ENCODE measurements at places on chromosomes 3 and 15.

DNA sequence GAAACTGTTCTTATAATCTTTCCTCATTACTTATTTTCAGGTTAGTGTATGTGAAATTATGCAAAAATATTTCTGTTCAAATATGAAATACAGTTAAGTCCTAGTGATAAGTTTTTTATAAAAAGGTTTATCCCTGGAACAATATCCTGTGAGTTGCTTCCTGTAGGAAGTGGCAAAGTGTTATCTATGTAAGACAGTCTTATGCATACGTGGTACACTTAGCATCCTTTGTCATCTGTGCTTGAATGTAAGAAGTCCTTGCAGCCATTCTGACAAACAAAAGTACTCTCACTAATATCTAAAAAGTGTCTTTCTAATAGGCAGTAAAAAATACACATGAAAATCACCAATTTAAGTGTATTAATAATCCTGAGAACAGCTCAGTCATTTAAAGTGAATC lies 372.5 kb upstream of the BCHE start:
- no peak for DNase-seq

- no peak for DNase-seq
These were observed 64.5 kb downstream of the CGNL1 start for GRCh38 chr15:57440799-57441198.

DNA sequence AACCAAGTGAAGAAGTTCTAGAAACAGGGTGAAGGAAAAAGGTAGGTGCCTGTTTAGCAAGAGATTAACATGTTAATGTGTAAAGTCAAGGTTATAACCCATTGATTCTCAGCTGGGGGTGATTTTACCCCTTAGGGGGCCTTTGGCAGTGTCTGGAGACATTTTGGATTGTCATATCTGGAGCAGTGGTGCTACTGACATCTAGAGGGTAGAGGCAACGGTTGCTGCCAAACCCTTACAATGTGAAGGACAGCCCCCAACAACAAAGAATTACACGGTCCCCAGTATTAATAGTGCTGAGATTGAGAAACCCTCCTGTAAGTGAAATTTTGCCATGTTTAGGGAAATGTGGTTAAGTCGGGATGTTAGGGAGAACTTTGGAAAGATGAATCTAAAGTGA lies 74.7 kb downstream of the CRYBG3 start:
- DNase-seq = no peak

GRCh38 chr3:54710954-54711353 lies 216.9 kb downstream of the LRTM1 start:
- DNase-seq = no peak

- no peak for DNase-seq
These were observed 25.4 kb downstream of the MAPKAPK3 start for GRCh38 chr3:50642382-50642781.

- no peak for DNase-seq
These were observed 126.1 kb downstream of the PLD1 start for GRCh38 chr3:171684221-171684620.

GRCh38 chr15:95758451-95758850 lies 572.0 kb upstream of the NR2F2 start:
- DNase-seq = no peak

DNA sequence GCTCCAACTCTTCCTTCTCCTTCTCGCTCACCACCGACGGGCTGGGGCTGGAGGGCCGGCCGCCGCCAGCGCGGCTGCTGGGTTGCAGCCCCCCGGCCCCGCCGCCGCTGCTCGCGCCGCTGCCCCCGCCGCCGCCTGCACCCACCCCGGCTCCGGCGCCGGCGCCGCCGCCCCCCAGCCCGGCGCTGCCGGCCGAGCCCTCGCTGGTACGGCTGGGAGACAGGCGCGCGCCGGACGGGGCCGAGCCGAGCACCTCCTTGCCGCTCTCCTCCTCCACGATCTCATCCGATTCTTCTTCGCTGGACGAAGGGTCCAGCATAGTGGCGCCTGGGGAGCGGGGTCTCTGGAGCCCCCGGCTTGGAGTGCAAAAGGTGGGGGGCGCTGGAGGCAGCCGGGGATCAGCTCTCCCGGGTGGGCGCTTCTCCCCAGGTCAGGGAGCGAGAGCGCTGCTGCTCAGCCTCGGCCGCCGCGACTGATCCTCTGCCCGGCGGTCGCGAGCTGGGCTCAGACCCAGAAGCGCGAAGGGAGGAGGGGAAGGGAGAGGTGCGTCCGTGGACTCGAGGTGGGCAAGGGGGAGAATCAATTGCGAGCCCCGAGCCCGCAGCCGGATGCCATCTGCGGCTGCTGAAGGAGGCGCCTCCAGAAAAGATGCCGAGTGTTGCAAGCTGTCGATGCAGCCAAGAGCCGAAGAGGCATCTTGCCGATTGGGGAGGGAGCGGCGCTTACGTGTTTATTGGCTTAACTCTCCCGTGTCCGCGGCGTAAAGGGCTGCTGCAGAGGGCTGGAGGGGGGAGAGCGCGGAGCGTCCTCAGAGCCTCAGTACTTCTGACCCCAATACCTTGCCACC lies at the start of gene CADPS:
Gene CADPS (minus strand): TSS at position 706 of the 847 bp plus-strand sequence. CDS start 387 bp downstream, at position 319.
- DNase-seq = no peak

GRCh38 chr3:128483657-128484403 lies 9.2 kb downstream of the GATA2 start:
- peak; percentile 43 for DNase-seq

- DNase-seq = peak; percentile 29
These were observed 35.9 kb downstream of the OXNAD1 start for GRCh38 chr3:16300881-16301359.

DNA sequence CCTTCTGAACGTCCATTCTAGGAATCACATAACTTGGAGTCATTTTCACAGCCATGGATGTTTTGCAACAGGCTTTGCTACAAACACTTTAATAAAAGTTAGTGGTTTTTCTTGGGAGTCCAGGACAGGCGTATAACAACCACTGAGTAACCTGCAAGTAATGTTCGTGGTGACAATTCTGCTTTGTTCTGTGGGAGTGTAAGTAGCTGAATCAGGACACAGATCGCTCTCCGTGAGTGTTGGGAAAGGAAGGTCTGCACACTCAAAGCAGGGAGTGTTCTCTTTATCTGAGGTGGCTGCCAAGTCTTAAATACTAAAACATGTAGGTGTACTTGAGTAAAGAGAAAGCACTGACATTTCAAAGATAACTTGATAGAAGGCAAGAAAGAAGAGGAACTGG lies 7.9 kb upstream of the BNC1 start:
- no peak for DNase-seq

- no peak for DNase-seq
These were observed 390.2 kb downstream of the NR2F2 start for GRCh38 chr15:96720656-96721055.

DNA sequence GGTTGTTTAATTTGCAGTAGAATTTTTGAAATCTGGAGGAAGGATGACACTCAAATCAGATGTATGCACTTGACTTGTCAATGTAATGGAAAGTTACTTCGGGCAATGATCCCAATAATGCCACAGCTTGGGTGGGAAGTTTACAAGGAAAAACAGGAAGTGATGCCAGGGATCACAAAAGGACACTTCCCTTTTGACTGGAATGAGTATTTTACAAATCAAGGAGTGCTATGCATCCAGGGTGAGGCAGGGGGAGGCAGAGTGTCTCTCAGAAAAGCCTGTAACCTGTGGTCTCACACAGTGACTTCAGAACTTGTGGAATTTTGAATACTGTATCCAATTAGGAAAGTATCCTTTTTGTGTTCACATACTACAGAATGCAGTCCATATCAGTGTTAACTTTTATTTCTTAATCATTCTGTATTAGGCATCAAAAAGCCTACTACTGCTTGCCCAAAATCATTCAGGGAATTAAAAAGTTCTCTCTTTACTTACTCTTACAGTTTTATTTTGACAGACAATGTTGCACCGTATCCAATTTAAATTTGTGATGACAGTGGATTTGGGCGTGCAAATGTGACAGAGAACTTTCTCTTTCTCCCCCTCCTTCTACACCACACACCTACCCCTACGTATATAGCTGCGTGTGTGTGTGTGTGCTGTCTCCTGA lies 445.1 kb downstream of the MECOM start:
- DNase-seq = no peak

GRCh38 chr15:90421527-90421926 lies 33.5 kb downstream of the IQGAP1 start:
- DNase-seq = no peak

DNA sequence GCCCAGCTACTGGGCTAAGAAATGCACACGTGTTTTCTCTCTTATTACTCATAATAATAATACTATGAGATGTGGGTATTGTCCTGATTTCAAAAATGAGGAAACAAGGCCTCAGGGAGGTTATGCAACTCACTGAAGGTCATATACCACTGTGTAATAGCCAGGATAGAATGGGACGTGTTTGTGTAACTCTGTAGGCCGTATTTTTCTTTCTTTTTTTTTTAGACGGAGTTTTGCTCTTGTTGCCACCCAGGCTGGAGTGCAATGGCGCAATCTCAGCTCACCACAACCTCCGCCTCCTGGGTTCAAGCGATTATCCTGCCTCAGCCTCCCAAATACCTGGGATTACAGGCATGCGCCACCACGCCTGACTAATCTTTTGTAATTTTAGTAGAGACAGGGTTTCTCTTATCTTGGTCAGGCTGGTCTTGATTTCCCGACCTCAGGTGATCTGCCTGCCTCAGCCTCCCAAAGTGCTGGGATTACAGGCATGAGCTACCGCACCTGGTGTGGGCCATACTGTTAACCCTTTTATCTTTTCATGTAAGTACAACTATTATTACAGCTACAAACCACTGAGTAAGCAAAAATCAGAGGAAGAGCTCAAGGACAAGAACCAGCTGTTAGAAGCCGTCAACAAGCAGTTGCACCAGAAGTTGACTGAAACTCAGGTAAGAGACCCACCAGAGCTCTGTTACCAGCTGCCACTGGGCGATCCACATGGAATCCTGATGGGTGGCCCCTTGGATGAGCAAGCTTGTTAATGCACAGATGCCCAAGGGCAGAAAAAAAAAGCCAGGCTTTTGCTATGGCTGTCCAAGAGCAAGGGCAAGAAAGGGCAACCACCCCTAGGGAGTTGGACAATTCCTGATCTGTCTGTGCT lies 6.7 kb downstream of the KNSTRN start:
- peak; percentile 59 for DNase-seq

DNA sequence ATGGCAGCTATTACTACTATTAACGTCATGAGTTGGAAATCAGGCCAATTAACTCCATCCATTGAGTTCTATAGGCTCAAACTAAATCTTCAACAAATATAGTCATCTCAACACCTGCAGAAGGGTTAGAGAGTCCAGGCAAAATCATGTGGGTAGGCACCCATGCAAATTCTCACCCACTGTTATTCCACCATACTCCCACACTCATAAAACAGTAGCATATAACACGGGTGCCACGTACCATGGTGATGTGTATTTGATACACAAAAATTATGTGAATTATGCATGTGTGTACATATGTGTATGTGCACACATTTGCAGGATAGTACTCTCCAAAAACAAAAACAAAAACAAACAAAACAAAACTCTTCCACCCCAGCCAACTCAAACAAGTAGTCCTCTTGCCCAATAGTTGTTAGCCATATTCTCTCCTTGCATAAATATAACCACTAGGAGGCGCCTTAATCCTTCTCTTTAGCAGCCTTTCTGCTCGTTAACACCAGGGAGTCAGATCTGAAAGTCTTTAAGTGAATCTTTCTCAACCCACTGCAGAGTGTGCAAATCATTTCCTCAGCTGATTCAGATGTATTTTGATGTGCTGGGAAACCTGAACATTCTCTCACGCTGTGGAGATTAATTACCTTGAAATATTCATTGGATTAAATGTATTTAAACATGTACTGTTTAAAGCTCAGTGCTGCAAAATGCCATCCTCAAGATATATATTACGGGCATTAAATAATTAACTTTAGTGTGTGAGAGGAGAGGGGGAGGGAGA lies 38.0 kb upstream of the COPB2 start:
- peak; percentile 57 for DNase-seq

DNA sequence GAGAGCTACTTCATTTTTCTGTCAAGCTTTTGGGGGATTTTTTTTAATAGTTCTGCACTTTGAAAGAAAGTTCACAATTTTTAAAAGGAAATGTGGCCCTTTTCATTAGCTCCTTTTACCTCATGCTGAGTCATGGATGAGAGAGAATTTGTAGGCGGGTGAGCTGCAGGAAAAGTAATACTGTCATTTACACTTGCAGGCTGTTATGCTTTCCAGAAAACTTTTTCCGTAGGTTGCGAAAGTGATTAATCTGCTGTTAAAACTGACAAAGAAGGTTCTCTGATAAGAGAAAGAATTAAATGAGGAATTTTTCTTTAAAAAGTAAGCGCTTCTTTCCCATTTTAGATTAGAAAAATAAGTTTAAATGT lies 430.2 kb downstream of the LPP start:
- no peak for DNase-seq

DNA sequence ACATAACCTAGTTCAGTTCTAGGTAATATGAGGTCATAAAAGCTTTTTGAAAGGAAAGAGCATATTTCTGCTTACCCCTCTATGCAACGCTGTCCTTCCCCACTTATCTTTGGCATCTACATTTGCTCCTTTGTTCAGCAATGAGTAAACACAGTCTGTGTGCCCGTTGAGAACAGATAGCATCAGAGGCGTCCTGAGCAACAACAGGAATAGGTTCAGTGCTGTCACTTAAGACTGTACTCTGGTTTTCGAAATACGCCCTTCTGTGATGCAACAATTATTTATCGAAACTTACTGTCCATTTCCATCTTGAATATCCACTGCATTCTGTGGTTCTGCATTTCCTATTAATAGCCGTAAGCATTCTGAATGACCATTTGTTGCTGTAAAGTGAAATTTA lies 84.4 kb downstream of the BTD start:
- no peak for DNase-seq

- no peak for DNase-seq
These were observed 301.9 kb downstream of the IL20RB start for GRCh38 chr3:137259701-137260100.

- DNase-seq = no peak
These were observed 363.6 kb downstream of the NR2F2 start for GRCh38 chr15:96693990-96694517.

GRCh38 chr3:143849854-143850549 lies 1.7 kb upstream of the SLC9A9 start:
- DNase-seq = no peak

GRCh38 chr15:74427607-74428441 lies 5.9 kb downstream of the SEMA7A start:
- DNase-seq = no peak

DNA sequence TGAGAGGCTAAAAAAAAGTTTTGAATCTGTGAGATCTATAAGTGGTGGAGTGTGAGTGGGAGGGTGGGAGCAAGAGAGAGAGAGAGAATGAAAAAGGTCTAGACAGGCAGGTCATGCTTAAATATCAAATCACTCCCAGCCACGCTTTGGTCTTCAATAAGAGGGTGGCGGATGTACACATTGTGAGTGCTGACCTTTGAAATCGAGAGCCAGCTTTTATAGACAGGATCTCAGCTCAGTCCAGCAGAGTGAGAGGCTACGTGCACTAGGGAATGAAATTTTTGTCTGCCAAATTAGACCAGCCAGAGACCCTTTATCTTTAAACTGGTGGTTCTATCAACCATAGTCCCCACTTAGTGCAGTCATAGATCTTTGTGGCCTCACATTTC lies 342.3 kb upstream of the PROK2 start:
- no peak for DNase-seq

- no peak for DNase-seq
These were observed 488.7 kb downstream of the RSL24D1 start for GRCh38 chr15:54707805-54708752.

GRCh38 chr3:160136421-160136820 lies 88.8 kb upstream of the C3orf80 start:
- no peak for DNase-seq

Measured in GF-D8 (cell line).